ENCODE measurements at places on chromosomes 1 and 21.

DNA sequence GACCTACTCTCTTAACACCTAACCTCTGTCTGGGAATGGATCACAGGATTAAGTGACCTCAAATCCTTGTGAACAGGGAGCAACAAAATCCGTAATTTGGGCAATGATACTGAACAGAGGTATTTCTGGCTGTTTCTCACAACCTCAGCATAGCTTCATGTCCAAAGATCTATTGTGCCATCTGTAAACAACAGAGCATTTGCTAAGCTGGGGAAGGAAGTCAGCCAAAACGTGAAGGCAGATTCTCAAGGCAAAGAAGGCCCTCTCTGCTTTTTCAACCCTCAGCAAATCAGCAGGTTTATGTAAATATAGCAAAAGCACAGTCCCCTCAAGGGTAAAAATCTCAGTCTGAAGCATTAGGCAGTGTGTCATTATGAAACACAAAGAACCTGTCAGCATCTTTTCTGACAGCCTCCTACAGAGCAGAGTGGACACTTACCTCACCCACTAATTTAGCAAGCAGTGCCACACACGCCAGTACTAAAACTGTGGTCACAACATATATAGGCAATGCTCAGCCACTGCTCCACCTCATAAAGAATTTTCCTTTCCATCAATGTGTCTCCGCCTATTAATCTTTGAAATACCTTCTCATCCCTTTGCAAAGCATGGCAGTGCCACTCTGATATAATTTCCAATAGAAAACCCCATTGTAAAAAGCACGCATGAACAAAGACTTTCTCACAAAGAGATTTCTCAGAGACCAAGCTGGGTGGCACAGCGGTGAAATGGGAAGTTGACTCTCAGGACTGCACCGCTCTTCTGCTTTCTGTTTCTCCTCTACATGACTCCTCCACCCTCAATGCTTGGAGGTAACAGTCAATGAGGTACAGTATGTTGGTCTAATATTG, 188.0 kb downstream of the RERE start:
- peak; percentile 61 for DNase-seq

DNA sequence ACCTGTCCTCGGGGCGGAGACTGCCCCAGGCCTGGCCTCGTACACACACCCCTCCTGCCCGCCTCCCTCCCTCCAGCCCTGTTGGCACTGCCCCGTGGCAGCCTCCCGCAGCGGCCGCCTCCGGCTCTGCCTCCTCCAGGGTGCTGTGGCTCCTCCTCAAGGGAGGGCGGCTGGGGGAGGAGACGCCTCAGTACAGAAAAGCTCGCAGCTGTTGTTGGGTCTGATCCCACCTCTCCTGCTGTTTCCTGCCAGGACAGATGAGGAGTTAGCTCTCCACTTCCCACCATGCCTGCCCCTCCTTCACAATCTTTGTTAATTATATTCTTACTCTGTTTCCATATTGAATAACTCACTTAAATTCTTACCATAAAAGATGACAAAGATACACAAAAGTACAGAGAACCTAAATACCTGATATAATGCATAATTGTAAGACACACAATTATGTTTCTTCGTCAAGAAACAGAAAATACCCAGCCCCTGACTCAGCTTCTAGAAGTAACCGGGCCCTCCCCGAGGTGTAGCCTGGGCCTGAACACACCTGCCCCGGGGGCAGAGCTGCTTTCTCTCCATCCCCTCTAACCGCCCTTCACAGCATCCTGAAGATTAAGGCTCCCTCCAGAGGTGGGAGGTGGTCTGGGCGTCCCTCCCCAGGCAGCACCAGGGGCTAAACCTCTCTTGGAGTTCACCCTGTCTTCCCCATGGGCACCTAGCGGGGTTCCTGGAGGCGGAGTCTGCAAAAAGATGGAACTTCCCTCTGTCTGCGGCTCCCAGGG, 30.6 kb upstream of the COL6A1 start:
- DNase-seq, result no peak

DNA sequence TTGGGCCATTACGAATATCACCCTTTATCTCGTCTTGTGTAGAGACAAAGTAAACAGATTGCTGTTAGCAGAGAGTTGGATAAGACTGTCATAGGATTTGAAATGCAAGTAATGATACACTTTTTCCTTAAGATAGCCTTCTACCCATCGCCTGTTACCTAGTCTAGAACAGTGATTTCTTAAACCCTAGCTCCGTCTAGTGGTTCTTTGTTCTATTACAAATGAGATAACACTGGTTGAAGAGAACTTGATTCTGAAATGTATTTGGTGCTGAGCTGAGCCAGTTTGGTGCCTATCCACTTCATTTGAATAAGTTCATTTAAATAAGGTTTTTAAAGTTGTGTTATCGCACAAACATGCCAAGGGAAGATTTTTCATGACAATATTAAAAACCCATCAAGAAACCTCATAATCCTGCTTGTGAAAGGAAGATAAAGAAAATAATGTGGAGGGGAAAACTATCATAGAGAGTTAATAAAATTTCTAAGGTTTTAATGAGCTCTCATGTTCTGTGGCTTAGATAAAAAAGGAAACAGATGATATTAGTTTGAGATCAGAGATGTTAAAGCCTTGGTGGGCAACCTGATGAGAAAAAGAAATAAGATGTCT, 1.5 kb upstream of the KCNH1 start:
- DNase-seq, result peak; percentile 24

GRCh38 chr1:229856009-229856650, 210.9 kb upstream of the GALNT2 start:
- DNase-seq, result peak; percentile 77

- DNase-seq, result no peak
Observed at GRCh38 chr1:51454554-51454953, 64.5 kb downstream of the EPS15 start.

DNA sequence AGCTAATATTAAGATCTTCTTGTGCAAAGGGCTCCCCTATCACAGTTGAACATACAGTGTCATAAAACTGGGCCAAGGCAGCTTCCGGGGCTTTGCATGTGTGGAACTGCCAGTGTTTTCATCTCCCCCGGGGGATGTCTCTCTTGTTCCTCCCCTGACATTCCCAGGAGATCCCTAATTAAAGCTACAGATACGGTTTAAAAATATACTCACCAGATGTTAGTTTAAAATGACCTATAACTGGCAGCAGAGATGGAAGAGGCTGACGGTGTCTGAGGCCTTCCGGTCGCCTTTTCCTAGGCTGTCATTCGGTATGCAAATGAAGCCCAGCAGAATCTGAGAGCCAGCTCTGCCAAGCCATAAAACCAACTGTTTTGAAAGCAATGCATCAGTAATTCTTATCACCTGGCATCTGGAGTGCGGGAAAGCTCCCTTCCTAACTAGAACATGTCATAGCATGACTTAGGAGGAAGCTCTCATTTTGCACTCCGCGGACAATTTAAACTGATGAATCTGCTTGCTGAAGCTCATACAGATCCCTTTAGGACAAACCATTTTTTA, 436.5 kb upstream of the VAMP3 start:
- no peak for DNase-seq

DNA sequence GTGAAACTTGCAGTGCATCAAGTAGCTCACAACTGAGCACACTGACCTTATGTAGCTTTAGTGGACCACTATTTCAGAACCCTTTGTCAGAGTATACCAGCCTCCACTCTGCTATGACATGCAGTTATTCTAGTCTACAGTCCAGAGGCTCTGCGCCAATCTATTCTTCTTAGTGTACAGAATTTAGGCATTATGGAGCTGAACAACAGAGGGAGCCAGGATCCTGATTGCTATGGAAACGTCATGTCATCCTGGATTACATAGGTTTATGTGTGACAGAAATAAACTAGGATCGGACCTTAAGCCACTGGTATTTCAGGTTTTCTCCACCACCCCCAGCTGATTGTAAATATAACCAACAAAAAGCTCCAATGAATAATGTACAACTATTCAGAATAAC, 48.1 kb upstream of the EEIG2 start:
- no peak for DNase-seq

- no peak for DNase-seq
Observed at GRCh38 chr1:43267291-43267805, 2.4 kb upstream of the TMEM125 start.

DNA sequence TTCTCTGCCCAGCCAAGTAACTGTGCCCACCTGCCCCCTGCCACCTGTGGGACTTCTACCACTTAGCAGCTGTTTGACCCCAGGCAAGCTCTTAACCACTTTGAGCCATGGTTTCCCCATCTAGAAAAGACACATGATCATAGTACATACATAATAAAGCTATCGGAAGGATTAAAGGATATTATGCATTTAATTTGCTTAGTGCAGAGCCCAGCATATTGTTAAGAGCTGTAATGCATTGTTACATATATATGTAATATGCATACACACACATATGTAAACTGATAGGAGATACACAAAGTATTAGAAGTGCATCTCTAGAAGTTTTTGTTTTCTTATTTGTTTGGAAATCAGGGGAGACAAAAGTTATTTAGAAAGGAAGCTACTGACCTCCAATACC, 83.5 kb upstream of the ZBTB40 start:
- no peak for DNase-seq

Data from GM06990 (cell line).